ENCODE measurements at places on chromosomes 1 and 21.

GRCh38 chr1:192104852-192105251 is 53.4 kb upstream of the RGS18 start:
- no peak for DNase-seq

- no peak for DNase-seq
These were observed 179.9 kb upstream of the ZNF644 start for GRCh38 chr1:91201694-91202093.

GRCh38 chr1:33047839-33048305 is 11.2 kb upstream of the AK2 start:
- DNase-seq, result no peak

- no peak for DNase-seq
These were observed 2.9 kb upstream of the PSMB2 start for GRCh38 chr1:35644204-35644603.

DNA sequence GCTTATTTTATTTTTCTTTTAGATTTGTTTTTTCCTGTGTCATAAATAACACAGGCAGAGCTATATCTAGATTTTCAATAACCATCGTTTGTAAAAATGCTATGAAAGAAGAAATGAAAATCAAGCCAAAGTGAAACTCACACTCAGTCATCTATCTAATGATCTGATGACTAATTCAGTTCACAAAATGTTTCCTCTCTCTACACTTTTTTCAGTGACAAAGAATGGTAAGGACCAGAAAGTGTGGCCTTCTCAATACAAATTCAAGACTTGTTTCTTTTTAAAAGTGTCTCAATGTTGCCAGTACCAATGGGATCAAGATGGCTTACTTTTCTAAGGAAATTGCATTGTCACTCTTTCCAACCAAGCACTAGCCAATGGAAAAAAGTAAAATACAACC is 282.8 kb upstream of the PKN2 start:
- no peak for DNase-seq

GRCh38 chr1:197435224-197435623 is 167.2 kb downstream of the CRB1 start:
- no peak for DNase-seq

DNA sequence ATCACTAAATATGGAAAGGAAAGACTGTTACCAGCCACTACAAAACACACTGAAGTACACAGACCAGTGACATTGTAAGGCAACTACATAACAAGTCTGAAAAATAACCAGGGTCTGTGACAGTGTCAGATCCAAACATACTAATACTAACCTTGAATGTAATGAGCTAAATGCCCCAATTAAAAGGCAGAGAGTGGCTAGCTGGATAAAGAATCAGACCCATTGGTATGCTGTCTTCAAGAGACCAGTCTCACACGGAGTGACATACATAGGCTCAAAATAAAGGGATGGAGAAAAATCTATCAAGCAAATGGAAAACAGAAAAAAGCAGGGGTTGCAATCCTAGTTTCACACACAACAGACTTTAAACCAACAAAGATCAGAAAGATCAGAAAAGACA is 100.1 kb downstream of the MAGI3 start:
- no peak for DNase-seq

- DNase-seq, result no peak
These were observed 43.0 kb upstream of the IKBKE start for GRCh38 chr1:206427291-206427690.

DNA sequence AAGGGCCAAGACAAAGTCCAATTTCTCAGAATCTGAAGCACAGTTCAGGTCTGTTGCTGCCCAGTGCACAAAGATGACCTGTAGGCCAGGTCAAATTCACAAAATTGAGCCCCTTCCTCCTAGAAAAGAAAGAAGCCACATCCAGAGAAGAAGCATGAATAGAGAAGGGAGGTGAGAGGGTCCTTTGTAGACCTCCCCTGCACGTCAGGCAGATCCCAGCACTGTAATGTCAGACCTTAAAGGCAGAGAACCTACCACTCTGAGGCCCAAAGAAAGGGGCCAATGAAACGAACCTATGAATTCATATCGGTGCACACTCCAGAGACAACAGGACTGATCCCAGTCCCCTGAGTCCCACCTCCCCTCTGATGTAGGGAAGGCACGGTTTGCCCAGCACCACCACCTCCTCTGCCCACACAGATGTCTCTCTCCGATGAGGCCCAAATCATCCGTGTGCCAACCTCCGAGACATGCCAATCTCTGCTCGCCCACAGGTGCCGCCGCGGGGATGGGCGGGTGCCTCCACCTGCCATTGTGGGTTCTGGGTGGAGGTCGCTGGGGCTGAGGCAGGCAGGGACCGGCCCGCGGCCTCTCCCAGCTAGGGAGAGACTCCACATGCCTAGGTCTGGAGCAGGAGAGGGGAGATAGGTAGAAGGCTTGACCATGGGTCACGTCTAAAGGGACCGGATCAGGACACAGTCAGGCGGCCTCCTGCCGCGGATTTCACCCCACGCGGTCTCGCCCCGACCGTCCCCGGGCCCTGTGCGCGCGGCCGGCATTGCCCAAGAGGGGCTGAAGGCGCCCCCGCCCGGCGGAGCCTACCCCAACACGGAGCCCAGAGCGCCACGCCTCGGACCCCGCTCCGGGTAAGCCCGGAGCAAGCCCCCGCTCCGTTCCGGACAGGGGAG is 42.1 kb downstream of the RRAGC start:
- no peak for DNase-seq

GRCh38 chr1:89023026-89023425 is 360 bp upstream of the GBP3 start:
- no peak for DNase-seq

DNA sequence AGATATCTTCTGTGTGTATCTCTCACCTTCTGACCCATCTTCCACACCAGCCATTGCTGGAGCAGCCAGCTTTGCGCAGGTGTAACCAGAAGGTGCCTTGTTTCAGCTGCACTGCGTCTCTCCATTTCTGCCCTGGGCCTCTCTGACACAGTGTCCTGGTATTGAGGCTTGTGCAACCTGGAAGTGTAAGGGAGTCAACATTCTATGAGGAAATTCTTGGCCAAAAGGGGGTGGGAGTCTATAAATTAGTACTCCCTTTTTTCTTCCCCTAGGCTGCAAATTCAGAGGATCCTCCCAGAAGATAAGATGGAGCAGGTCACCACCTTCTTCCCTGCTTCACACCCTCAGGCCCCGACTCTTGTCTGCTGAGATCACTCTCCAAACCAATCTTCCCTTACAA is 109.1 kb downstream of the MRPS6 start:
- no peak for DNase-seq

DNA sequence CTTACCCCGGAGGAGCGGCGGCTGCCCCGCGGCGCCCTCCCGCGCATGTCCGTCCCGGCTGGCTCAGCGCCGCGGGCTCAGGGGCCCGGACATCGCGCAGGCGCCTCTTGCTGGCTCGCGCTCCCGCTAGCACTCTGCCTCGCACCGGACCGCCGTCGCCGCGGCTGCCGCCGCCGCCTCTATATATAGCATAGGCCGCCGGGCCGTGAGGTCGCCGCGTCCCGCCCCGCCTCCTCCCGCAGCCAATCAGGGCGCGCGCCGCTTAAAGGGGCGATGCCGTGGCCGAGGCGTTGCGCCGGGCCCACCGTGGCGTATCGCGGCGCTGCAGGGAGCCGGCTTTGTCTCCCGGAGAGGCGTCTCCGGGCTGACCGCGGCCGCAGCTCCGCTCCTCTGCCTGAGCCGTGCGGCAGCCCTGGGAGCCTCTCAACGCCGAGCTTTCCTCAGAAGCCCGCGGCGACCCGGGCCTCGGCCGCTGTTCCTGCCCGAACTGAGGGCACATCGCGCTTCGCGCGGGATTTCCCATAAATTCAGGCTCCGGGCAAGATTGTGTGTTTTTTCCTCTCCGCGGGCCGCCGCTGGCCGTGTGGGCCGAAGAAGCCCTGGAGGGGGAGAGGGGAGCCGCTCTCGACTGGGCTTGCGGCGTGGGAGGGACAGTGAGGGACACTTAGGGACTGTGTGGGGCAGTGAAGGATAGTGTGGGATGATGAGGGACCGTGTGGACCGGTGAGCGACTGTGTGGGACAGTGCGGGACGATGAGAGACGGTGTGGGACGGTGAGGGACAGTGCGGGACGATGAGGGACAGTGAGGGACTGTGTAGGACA is at the start of gene ERRFI1:
ERRFI1 (minus strand) TSS at position 157 of the 823 bp plus-strand sequence. CDS start 10,690 bp downstream, outside the sequence.
- DNase-seq, result peak; percentile 84

DNA sequence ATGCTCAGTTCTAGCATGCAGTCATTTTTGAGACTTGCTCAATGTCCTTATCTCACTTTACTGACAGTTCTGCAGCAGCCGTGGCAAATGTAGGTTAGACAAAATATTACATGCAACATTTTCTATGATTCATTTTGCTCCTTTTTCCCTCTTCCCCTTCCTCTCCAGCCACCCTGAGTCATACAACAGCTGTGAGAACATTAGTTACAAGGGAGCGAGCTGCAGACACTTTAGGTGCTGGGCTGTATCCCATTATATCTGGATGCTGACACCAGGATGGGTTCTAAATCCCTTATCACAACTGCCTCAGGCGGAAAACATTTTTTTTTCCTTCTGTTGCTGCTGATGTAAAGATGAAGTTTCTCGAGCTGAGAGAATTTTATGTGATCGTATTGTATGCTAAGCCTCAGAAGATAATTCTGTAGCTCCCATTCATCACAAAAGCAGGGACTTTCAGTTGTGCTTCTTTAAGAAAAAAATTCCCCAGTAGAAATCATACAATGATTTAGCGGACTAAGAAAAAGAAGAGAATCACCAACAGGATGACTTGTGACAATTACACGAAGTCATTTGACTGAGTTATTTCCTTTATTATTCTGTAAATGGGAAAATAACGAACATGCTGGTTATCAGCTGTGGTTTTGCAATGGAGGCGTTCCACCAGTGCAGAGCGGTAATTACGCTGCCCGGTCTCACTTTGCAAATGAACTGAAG is 345.0 kb downstream of the DISC1 start:
- no peak for DNase-seq
